ENCODE measurements at places on chromosomes 2 and 18.

GRCh38 chr2:9809064-9809356 is 34.3 kb upstream of the TAF1B start:
- no peak for DNase-seq

DNA sequence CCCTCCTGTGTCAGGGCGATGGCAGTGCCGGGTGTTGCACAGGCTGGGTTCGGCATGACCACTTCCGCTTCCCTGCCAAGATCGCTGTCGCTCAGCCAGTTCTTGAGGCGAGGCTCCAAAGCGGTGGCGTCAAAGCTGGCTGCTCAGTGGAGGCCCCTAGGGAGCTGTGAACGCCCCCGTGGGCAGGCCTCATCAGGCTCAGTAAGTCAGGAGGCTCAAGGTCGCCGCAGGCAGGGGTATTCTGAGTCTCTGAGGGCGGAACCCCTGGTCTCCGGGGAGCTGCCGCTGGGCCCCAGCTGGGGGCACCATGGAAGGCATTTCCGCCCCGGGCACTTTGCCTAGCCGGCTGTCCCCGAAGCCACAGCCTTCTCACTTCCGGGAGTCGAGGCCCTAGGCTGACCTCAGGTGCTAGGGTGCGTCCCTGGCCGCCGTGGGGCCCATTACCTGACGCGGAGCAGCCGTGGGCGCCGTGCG is 210.4 kb downstream of the SOCS6 start:
- DNase-seq: no peak

- DNase-seq: no peak
These were observed 68.7 kb downstream of the FSIP2 start for GRCh38 chr2:185807351-185807750.

DNA sequence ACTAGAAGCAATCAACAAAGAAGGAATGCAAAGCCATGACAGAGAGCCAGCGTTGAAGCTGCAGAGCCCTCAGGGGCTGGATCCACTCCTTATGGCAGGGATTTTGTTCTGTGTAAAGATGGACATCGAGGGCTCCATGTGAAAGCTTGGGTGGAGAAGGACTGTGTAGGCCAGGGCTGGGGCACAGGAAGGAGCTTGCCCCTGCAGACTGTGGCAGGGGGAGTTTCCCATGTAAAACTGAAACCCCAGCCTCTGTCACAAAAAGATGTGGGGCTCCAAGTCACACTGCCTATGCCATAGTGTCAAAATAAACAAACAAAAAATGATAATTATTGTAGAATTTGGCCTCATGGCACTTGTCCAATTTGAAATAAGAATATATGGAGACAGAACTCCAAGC is 408.7 kb upstream of the HS6ST1 start:
- no peak for DNase-seq

DNA sequence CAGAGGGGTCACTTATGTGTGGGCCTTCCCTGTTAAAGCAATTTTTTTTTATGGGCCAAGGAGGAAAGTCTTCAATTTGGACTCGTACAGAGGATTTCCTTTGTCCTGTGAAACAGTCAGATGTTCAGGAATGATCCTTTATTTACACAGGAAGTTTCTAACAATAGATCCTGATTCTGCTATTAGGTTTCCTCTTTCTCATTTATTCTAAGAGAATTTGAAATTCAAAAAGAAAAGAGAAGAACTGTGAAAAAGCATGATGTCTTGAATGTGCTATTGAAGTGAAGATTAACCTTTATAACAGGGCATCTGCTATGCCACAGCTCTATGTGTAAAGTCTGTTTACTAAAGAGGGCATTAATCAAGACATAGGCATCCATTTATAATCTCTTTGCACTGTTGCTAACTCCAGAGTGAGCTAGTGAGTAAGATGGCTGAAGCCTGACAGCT is 105.3 kb upstream of the FAM98A start:
- DNase-seq: no peak

DNA sequence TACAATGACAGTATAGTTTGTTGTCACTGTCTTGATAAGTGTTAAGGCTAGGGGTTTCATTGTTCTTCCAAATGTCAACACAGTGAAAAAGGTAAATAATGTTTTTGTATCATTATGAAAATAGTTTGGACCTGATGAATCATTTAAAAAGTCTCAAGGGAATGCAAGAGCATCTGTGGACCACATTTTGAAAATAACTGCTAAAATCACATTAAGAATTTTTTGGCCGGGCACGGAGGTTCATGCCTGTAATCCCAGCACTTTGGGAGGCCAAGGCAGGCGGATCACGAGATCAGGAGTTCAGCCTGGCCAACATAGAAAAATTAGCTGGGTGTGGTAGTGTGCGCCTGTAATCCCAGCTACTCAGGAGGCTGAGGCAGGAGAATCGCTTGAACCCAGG is 10.3 kb downstream of the SCN1A start:
- no peak for DNase-seq

GRCh38 chr2:209642146-209642820 is 129.3 kb upstream of the UNC80 start:
- no peak for DNase-seq

DNA sequence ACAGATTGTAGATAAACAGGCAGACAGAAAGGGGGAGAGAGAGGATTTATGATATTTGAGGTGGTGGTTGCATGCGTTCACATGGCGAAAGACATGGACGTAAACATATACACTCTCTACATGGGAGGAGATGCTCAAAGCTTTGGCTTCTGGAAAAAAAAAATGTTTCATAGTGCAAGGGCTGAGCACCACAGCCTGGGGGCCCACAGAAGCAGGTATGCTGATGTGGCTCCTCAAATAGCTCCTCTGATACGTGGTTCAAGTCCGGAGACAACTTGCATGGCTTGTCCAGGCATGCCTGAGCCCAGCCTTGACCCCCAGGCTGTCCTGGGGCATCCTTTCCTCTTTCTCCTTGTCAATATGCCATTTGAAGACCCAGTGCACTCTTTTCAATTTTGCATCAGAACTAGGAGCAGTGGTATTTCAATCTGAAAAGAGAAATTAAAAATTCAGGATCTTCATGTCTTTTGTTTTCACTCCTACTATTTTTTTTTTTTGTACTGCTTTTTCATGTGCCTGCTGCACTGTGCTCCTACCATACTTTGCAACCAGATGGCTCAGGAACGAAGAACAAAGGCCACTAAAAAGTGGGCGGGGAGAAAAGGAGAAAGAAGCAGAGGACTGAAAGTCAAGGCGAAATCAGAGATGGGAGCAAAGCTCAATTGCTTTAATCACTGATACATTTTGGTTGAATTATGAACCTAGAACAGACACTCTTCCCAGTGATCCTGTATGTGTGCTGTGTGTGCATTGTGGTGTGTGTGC is 495.7 kb upstream of the TCF4 start:
- DNase-seq: no peak

DNA sequence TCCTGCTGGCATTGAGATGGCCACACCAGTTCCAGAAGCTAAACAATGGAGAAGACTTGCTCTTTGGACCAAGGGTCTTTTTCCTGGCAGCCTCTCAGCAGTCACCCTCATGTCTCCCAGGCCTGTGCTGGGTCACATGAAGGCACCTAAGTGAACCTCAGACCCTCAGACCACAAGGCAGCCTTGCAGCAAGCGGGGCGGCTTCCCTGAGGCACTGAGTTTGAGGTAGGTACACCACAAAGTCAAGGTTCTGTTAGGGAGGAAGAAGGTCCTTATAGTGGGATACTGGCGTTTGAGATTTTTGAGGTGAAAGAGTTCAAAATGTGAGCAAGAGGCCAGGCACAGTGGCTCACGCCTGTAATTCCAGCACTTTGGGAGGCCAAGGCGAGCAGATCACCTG is 8.5 kb upstream of the PRELID3A start:
- no peak for DNase-seq

GRCh38 chr2:39730276-39730675 is 48.8 kb downstream of the THUMPD2 start:
- no peak for DNase-seq

DNA sequence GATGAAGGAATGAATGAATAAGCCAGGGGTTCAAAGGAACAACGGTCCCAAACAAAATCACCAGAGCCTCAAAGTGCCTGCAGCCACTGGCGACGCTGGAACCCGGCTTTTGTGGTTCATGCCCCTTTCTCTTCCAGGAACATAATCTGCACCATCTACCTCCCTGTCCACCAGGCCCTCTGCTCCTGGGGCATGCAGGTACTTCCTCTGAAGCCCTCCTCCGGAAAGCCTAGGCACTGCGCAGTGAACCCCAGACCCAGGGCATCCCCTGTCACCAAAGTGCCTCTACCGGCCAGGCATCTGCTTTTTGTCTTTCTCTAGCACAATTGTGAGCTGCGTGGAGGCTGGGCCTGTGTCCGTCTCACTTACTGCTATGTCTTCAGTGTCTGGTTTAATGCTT is 98.6 kb upstream of the TMEM200C start:
- DNase-seq: no peak

GRCh38 chr2:28325567-28326468 is 66.8 kb upstream of the FOSL2 start:
- DNase-seq: no peak

DNA sequence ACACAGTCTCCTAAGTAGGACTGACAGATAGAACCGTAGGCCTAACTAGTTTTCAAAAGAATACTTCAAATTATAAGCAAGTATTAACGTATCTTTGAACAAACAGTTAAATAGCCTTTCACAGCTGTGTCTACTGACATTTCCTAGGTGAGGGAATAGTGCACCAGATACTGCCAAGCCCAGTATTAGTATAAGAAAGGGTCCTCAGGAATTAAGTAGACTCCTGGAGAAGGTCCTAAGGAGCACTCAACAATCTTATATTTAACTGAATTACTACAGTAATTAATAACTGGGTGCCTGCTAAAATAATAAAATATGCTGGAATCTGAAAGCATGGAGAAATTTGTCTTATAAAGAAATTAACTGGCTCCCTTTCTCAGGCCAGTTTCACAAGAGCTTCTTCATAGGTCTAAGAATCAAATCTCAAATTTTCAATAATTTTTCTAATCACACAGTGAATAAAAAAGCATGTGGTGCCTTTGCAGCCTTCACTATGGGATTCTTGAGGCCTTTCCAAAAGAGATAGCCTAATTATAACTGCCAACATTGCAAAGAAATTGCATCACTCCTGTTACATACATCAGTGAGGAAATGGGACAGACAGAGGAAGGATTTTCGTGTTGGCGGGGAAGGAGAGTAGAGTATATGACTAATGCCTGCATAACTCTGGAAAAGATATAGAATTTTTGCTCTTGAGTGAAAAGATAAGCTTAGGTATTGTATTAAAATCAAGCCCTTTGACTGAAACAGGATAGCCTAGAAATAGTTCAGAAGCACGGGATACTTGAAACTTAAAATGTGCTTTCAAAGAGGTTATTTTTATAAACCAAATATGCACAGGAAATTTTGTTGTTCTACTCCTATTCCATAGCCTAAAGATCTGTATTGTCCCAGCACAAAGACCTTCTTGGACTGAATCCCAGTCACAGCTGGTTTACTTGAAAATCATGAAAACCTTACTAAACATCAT is 228.6 kb upstream of the STK17B start:
- no peak for DNase-seq

DNA sequence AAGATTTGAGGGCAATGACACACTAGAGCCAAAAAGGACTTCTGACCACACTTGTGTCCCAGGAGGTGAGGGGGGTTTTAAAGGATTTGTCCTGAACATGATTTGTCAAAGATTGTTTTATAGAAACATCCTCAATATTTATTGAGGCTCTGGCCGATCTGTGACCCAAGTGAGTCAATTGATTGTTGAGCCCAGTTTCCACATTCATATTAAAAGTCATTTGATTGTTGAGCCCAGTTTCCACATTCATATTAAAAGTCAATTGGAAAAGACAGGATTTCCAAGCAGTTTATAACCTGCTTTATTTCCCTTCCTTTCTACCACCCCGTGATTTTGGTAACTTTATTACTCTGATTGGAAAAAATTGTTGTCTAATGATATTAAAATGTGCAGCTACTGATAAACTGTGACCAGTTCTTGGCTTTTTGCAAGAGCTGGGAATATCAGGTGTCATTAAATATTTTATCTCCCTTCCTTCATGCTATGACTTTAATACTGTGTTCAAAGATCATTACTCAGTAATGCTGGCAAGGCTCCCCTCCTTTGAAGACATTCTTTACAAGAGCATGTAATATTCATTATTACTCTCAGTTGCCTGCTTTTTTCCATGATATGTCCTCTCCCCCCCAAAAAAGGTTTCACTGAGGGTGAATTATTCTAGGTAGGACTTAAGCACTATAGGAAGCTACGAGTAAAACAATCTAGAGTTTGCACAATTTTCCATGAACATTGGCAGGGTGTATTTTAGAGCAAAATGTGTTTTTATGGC is 75.3 kb downstream of the HRH4 start:
- DNase-seq: no peak

GRCh38 chr2:109213646-109214433 is 84.8 kb downstream of the SH3RF3 start:
- no peak for DNase-seq

GRCh38 chr2:68245672-68246071 is 6.7 kb downstream of the PPP3R1 start:
- no peak for DNase-seq

DNA sequence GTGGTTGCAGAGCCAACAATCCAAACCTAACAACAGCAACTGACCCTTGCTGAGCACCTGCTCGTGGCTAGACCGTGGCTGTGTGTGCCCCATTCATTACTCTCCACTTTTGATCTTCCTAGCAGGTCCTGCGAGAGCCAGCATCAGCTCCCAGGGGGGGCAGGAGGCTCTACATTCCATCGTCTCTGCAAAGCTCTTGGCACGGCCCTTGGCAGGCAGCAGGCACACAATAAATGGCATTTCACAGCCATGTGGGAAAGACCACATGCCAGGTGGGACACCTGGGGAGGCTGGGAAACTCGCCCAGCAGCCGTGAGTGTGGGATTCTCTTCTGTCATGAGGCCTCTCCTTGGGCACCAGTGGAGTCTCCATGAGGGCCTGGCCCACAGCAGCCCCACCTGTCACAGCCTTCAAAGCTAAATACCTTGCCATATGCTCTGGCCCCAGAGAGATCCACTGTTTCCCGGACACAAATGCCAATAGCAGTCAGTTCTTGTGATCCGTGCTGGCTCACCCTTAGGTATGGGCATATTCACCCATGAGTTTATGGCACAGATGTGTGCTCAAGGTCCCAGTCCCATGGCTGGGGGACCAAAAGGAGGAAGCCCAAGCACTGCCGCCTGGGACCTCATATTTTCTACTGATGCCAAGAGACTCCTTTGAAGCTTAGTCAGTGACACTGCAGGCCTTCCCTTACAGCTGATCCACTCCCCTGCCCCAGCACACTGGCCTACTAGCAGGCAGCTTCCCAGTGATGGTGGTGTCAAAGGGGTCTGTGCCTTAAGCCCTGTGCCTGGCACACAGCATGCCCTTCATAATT is 6.8 kb upstream of the TEX51 start:
- no peak for DNase-seq

GRCh38 chr18:49753643-49754042 is 59.7 kb downstream of the ACAA2 start:
- no peak for DNase-seq

- no peak for DNase-seq
These were observed 3.2 kb downstream of the NR4A2 start for GRCh38 chr2:156329031-156329926.
